Sigmoid colon (tissue), 7 donors: ENCODE measurements at places on chromosomes 3 and 15. TPM values are rescaled to one million over a fixed set of nuclear protein-coding genes. Genes with fewer than 3 reads are reported as not detected.

GRCh38 chr3:124385996-124386395 lies 344.3 kb upstream of the UMPS start:
- no peaks in the 10 kb centered on the region for H3K27me3 ChIP-seq
- H3K36me3 ChIP-seq, result no peaks in the 10 kb centered on the region
- no peak for DNase-seq
- no peaks in the 10 kb centered on the region for H3K4me1 ChIP-seq
- H3K4me3 ChIP-seq, result no peak overlapping the region

GRCh38 chr3:98732286-98733052 lies 30.7 kb upstream of the ST3GAL6 start:
- H3K27ac ChIP-seq, result peak overlapping the region; percentile 72
- H3K4me1 ChIP-seq, result no peaks in the 10 kb centered on the region
- peak; percentile 72 for DNase-seq
- peak overlapping the region; percentile 50 for H3K4me3 ChIP-seq
- no peaks in the 10 kb centered on the region for H3K36me3 ChIP-seq

GRCh38 chr3:101807888-101808287 lies 28.9 kb downstream of the NXPE3 start:
- no peak for DNase-seq
- H3K4me3 ChIP-seq, result no peak overlapping the region
- H3K4me1 ChIP-seq, result peaks cover 17% of the 10 kb centered on the region
- no peak overlapping the region for H3K27ac ChIP-seq
- H3K36me3 ChIP-seq, result no peaks in the 10 kb centered on the region
- no peaks in the 10 kb centered on the region for H3K27me3 ChIP-seq

- no peak for DNase-seq
- no peak overlapping the region for H3K4me3 ChIP-seq
- no peak overlapping the region for H3K27ac ChIP-seq
- H3K36me3 ChIP-seq, result peaks cover 2% of the 10 kb centered on the region
Measured at GRCh38 chr3:101362406-101362805, 42.0 kb upstream of the IMPG2 start.

DNA sequence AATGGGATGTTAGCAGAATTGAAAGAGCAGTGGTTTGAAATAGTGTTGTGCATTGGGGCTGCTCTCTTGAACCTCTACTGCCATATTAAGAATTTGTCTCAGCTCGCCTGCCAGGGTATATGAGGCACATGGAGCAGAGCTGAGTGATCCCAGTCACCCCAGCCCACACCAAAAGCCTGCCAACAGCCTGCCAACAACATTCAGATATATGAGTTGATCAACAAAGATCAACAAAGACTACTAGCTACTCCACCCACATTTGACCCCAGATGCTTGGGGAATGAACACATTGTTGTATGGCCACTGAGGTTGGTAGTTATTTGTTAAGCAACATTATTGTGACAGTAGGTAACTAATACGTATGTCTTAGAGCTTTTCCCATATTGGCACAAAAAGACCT lies 570.9 kb upstream of the IL12A start:
- DNase-seq, result no peak
- H3K4me1 ChIP-seq, result no peaks in the 10 kb centered on the region
- H3K27ac ChIP-seq, result no peak overlapping the region
- H3K27me3 ChIP-seq, result no peaks in the 10 kb centered on the region

GRCh38 chr3:169104972-169105371 lies 558.5 kb downstream of the MECOM start:
- DNase-seq, result no peak
- no peak overlapping the region for H3K27ac ChIP-seq
- no peaks in the 10 kb centered on the region for H3K36me3 ChIP-seq
- H3K4me3 ChIP-seq, result no peak overlapping the region
- H3K27me3 ChIP-seq, result no peaks in the 10 kb centered on the region

DNA sequence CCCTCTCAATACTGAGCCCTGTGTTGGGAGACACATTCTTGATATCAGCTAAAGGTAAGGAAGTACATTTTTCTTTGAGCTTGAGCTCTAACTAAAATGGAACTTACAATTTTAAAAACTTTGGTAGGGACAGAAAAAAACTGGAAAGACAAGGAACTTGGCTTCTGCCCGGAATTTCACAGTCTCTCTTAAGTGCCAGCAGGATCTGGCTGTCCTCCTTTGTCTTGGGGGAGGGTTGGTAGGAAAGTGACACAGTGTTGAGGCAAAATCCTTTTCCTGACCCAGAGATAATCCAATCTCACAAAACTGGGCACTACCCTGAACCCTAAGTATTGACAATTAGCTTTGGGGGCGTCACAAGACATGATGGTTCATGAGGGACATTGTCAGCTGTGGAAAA lies 45.3 kb downstream of the ZPLD1 start:
- no peak overlapping the region for H3K4me3 ChIP-seq
- H3K4me1 ChIP-seq, result no peaks in the 10 kb centered on the region
- H3K27me3 ChIP-seq, result no peaks in the 10 kb centered on the region
- H3K36me3 ChIP-seq, result no peaks in the 10 kb centered on the region

- H3K36me3 ChIP-seq, result no peaks in the 10 kb centered on the region
- no peaks in the 10 kb centered on the region for H3K4me1 ChIP-seq
- no peak for DNase-seq
Measured at GRCh38 chr3:178494386-178494785, 41.9 kb upstream of the KCNMB2 start.

- no peak for DNase-seq
- H3K4me1 ChIP-seq, result no peaks in the 10 kb centered on the region
- no peaks in the 10 kb centered on the region for H3K36me3 ChIP-seq
- H3K27me3 ChIP-seq, result no peaks in the 10 kb centered on the region
- H3K4me3 ChIP-seq, result no peak overlapping the region
Measured at GRCh38 chr15:25761971-25762662, 101.0 kb downstream of the ATP10A start.

DNA sequence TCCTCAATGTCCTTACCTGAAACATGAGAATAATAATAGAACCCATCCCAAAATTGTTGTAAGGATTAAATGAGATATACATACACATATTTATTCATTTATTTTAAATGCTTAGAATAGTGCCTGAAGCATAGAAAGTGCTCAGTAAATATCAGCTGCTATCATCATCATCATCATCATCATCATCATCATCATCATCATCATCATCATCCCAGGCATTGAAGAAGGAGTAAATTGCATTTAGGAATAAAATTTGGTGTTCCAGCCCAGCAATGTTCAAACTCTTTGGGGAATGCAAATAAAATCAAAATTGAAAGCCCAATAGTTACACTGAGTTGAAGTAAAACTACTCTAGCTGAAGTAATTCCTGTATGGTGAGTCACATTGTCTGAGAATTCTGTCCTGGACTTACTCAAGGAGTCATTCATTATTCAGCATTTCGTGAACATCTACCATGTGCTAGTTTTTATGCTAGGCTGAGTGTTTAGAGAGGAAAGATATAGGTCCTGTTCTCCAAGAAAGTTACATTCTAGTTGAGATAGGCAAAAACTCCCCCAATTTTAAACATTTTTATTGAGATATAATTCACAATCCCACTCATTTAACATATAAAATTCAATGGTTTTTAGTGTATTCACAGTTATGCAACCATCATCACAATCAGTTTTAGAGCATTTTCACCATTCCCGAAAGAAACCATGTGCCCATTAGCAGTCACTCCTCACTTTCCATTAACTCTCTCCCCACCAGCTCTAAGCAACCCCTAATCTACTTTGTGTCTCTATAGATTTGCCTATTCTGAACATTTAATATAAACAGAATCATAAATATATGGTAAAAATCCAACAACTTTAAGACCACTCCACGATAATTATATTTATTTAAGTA lies 107.2 kb downstream of the FRMD5 start:
- no peaks in the 10 kb centered on the region for H3K4me1 ChIP-seq
- no peak for DNase-seq
- H3K4me3 ChIP-seq, result no peak overlapping the region

- no peak for DNase-seq
- H3K4me3 ChIP-seq, result no peak overlapping the region
- H3K36me3 ChIP-seq, result no peaks in the 10 kb centered on the region
- H3K27ac ChIP-seq, result no peak overlapping the region
Measured at GRCh38 chr3:43879166-43879565, 188.4 kb downstream of the ABHD5 start.

DNA sequence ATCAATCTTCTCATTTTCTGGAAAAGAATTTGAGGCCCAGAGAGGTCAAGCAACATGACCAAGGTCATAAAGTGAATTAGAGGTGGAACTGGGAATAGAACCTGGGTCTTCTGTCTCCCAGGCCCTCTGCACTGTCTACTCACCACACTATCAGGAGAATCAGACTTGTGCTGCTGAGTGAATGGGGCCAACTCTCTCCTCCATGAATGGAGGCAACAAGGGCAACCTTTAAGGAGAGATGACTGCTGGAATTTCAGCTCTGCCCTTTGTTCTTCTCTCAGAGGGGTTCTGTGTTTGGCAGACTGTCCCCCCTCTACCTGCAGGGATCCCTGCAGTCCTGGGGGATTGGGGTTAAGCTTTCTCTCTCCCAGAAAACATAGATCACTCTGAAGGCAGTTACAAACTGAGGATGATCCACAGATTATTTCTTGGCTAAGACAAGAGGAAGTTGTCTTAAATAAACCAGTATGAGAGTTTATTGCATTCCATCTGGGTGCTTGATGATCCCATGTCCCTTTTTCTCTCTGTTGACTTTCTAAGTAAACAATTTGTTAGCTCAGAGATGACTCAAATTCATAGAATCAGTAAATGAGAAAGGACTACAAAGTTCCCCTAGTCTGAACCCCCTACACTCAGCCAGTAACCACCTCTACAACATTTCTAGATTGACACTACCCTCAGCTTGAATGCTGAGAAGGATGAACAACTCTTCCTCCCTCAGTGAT lies 99.0 kb upstream of the LIPC start:
- no peak for DNase-seq
- H3K4me1 ChIP-seq, result peaks cover 37% of the 10 kb centered on the region
- no peaks in the 10 kb centered on the region for H3K27me3 ChIP-seq
- H3K4me3 ChIP-seq, result no peak overlapping the region
- H3K36me3 ChIP-seq, result no peaks in the 10 kb centered on the region

GRCh38 chr3:2303566-2303965 lies 204.9 kb downstream of the CNTN4 start:
- H3K4me1 ChIP-seq, result no peaks in the 10 kb centered on the region
- H3K36me3 ChIP-seq, result no peaks in the 10 kb centered on the region
- H3K27ac ChIP-seq, result no peak overlapping the region
- DNase-seq, result no peak
- no peaks in the 10 kb centered on the region for H3K27me3 ChIP-seq
- H3K4me3 ChIP-seq, result no peak overlapping the region

- no peaks in the 10 kb centered on the region for H3K36me3 ChIP-seq
- H3K4me1 ChIP-seq, result no peaks in the 10 kb centered on the region
- H3K27me3 ChIP-seq, result no peaks in the 10 kb centered on the region
- H3K27ac ChIP-seq, result no peak overlapping the region
Measured at GRCh38 chr3:151106311-151106710, 20.8 kb downstream of the MED12L start.

- no peaks in the 10 kb centered on the region for H3K27me3 ChIP-seq
- DNase-seq, result no peak
- no peaks in the 10 kb centered on the region for H3K36me3 ChIP-seq
- no peak overlapping the region for H3K4me3 ChIP-seq
- no peak overlapping the region for H3K27ac ChIP-seq
Measured at GRCh38 chr3:157033001-157033400, 126.9 kb downstream of the CCNL1 start.

DNA sequence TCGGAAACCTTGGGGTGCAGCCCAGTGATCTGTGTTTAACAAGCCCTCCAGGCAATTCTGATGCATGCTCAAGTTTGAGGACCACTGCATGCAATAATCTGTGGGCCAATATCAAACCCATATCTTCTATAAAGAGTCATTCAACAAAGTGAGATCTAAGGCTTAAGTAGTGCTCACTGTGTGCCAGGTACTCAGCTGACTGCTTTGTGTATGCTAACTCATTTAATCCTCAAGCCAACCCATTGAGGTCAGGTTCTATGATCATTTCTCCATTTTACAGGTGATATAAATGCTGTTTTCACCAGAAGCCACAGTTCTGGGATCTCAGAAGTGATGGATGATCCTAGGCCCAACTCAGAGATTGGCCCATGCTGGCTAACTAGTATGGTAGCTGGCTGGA lies 101.7 kb downstream of the SMAD6 start:
- DNase-seq, result no peak
- H3K4me1 ChIP-seq, result no peaks in the 10 kb centered on the region
- no peak overlapping the region for H3K4me3 ChIP-seq
- peak overlapping the region; percentile 79 for H3K27ac ChIP-seq
- no peaks in the 10 kb centered on the region for H3K36me3 ChIP-seq

- no peak for DNase-seq
- H3K4me3 ChIP-seq, result no peak overlapping the region
- H3K36me3 ChIP-seq, result no peaks in the 10 kb centered on the region
- H3K4me1 ChIP-seq, result no peaks in the 10 kb centered on the region
- peak overlapping the region; percentile 82 for H3K27ac ChIP-seq
Measured at GRCh38 chr3:42079701-42080452, 11.3 kb upstream of the TRAK1 start.

DNA sequence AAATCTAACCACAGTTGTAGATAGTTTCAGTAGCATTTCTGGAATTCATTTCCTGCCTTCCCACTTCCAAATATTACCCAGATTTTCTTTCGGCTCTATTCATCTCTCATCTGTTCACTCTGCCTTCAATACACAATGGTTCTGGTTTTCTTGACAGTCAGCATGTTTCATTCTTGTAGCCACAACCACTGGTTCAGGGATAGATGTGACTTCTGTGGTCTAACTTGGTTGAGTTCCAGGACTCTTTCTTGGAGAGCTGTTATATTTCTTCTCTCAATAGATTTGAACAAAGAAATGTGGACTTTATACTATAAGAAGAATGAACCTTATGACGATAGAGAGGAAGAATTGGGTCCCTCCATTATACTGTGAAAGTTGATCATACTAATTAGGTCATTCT lies 228.8 kb downstream of the NSUN3 start:
- no peak overlapping the region for H3K27ac ChIP-seq
- H3K27me3 ChIP-seq, result no peaks in the 10 kb centered on the region

The LYZL4 gene
- total RNA-seq, result not detected

The CFAP100 gene
- not detected for total RNA-seq

The GABRA5 gene
- not detected for total RNA-seq

The GOLGA8G gene
- not detected for total RNA-seq

The C3orf52 gene
- 0.99 TPM for total RNA-seq

The PIK3CA gene
- 26.0 TPM for total RNA-seq

The SERPINI2 gene
- total RNA-seq, result 0.27 TPM

The EXD1 gene
- total RNA-seq, result not detected

The RCN2 gene
- total RNA-seq, result 55.7 TPM

The ANKRD34C gene
- not detected for total RNA-seq

The LRRC28 gene
- 26.8 TPM for total RNA-seq
